ENCODE measurements at places on chromosomes 13 and 19.

GRCh38 chr13:65746406-65746921 lies 1483.7 kb downstream of the PCDH9 start:
- no peak for DNase-seq

DNA sequence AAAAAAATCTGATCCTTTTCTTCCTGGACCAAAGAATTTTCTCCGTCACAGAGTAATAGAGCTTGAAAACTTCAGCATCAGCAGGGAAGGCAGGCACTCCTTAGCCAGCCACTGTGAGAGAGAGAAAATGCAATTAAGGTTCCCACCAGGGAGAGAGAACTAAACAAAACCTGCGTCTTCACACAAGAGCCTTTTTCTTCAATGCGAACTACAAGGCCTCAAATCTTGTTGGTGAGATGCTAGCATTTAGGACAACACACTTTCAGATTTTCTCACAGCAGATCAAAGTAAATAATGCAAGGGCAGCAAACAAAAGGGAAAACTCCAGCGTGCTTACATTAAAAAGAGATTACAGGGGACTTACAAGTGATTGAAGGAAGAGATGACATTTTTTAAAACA lies 80.1 kb downstream of the DACH1 start:
- DNase-seq = no peak

DNA sequence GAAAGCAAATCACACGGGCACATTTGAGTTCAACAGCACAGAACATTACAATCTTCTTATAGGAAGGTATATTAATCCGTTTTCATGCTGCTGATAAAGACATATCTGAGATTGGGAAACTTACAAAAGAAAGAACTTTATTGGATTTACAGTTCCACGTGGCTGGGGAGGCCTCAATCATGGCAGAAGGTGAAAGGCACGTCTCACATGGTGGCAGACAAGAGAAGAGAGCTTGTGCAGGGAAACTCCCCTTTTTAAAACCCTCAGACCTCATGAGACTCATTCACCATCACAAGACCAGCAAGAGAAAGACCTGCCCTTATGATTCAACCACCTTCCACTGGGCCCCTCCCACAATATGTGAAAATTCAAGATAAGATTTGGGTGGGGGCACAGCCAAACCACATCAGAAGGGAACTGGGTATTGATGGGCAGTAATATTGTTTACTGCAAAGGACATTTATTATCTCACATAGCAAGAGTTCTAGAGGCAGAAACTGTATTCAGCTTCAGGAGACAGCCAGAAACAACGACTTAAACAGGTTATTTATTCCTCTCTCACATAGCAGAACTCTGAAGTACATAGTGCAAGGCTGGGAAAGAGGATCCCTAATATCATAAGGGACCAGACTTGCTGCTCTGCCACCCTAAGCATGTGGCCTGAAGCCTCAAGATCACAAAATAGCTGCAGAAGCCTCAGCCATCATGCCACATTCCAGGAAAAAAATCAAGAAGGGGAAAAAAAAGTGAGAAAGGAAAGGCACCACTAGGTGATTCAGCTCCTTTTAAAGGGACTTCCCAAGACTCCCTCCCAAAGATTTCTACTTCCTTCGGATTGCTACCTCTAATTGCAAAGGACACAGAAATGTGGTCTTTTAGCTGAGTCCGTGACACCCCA lies 23.1 kb downstream of the FXYD5 start:
- DNase-seq = no peak

DNA sequence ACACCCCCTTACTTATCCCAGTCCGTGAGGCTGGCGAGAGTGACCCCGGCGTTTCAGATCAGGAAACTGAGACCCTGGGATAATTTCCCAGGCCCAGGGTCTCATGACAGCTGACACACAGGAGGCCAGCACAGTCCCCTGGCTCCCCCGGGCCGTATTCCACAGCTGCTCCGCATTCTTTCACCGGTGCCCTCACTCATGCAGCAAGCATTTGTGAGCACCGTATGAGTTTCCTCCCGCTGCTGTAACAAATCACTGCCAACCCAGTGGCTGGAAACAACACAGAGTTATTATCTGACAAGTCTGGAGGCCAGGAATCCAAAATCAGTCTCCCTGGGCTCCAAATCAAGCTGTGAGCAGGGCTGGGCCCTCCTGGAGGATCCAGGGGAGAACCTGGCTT lies 21.3 kb downstream of the GADD45B start:
- peak; percentile 35 for DNase-seq

DNA sequence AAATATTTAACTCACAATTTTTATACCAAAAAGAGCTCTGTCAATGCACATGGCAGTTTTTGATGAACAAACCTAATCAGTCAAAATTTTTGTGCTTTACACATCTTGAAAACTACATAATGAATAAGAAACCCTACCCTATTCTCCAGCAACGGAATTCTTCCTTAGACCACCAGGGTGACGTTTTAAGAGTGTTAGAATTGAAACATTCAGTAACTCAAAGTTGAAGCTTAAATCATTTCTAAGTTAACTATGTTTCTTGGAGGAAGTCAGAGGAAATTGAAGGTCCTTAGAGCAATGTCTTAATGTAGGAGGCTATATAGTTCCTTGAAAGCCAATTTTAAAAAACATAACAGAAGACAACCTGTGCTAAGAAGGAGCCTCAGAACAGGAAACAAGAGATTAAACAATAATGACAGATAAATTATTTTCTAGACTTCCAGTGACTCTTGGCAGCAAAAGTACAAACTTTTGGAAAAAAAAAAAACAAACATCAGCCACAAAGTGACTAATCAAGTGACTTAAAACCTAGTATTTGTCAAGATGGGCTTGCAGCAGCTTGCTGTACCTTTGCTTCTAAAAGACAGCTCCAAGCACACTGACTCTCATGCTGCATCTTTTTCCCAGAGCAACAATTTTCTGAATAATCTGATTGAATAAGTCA lies 6.2 kb downstream of the SPRY2 start:
- peak; percentile 43 for DNase-seq

- no peak for DNase-seq
Observed at GRCh38 chr13:40595693-40596092, 70.7 kb downstream of the FOXO1 start.

DNA sequence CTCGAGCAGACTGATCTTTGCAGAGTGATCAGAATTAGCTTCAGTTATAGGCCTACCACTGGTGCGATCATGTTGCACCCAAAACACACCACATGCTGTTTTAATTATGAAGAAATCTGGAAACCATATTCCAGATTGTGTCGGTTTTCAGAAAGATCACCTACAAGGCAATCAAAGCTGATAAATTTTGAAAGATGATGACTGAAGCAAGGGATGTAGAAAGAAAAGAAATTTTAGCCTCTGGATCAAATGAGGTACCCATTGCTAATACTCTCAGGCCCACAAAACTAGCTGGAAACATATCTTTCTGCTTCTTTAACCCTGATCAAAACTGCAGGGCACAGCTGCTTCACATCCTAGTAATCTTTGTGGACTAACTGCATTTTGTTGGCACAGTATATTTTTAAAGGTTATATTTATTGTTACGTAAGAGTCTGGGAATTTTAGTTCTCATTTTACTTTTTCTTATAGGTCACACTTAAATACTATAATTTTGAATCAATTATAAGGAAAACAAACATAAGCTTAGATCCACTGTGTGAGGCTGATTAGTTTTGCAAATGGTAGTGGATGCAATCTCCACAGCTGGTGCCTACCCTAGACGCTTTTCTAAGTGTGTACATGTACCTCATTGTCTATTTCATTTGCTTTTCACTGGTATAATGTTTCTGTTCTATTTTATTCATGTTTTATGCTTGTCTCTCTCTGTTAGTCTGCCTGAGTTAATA lies 150.9 kb downstream of the RGCC start:
- peak; percentile 40 for DNase-seq

DNA sequence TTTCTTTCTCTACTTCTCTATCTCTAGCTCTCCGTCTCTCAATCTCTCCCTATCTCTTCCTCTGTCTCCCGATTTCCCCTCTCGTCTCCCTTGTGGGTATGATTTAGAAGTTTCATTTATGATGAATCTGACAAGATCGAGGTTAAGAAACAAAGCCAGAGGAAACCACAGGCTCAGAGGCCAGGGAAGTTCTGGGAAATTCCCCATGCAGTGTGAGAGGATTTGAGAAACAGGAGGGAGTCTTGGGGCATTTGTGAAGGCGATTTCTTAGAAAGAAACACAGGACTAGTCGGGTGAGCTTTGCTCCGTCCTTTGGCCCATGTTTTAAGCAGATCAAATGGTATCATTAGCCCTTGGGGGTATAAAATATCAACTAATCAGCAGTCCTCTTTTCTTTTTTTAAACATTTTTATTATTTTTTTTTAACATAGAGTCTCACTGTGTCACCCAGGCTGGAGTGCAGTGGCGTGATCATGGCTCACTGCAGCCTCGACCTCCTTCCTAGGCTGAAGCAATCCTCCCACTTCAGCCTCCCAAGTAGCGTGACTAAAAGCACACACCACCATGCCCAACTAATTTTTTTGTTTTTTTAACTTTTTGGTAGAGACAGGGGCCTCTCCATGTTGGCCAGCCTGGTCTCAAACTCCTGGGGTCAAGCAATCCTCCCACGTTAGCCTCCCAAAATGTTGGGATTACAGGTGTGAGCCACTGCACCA lies 25.8 kb downstream of the TNFSF9 start:
- DNase-seq = peak; percentile 26

- peak; percentile 98 for DNase-seq
Observed at GRCh38 chr19:2627319-2627829, 75.1 kb downstream of the GNG7 start.

GRCh38 chr13:24683838-24684599 lies 3.8 kb downstream of the ATP12A start:
- DNase-seq = peak; percentile 45

DNA sequence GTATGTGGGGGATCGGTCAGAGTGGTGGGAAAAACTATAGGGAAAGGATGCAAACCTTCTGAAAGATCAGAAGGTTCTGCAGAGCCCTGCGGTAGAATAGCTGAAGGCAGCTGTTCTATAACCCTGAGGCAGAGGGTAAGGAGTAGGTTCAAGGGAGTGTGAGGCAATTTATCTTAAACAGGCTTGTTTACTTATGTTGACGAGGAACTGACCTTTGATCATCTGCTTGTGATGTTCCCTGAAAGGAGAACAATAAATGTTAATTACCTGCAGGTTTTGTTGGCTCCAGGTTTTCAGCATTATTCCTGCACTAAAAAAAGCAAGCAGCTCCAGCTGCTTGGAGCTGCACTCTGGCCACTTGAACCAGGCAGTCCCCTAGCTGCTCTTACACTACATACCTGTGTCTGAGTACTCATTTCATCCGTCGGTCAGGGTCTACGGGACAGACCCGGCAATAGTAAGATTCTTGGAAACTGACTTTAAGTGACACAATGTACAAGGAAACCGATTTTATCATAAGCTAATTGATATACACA lies 202.1 kb downstream of the TBC1D4 start:
- no peak for DNase-seq

GRCh38 chr13:32474999-32475792 lies 47.3 kb upstream of the N4BP2L1 start:
- DNase-seq = no peak

GRCh38 chr13:46168783-46169182 lies 13.2 kb downstream of the LCP1 start:
- DNase-seq = no peak
